C1 segment of cervical spinal cord (tissue), 14 donors: ENCODE measurements at places on chromosomes 3 and 15.
A peak's percentile ranks its signal among the peaks of the same experiment; 100 is the strongest.

- no peak for DNase-seq
These were observed 2.2 kb downstream of the DNAH1 start for GRCh38 chr3:52318186-52318816.

GRCh38 chr3:11539218-11539617 is 104.5 kb downstream of the VGLL4 start:
- no peak for DNase-seq

DNA sequence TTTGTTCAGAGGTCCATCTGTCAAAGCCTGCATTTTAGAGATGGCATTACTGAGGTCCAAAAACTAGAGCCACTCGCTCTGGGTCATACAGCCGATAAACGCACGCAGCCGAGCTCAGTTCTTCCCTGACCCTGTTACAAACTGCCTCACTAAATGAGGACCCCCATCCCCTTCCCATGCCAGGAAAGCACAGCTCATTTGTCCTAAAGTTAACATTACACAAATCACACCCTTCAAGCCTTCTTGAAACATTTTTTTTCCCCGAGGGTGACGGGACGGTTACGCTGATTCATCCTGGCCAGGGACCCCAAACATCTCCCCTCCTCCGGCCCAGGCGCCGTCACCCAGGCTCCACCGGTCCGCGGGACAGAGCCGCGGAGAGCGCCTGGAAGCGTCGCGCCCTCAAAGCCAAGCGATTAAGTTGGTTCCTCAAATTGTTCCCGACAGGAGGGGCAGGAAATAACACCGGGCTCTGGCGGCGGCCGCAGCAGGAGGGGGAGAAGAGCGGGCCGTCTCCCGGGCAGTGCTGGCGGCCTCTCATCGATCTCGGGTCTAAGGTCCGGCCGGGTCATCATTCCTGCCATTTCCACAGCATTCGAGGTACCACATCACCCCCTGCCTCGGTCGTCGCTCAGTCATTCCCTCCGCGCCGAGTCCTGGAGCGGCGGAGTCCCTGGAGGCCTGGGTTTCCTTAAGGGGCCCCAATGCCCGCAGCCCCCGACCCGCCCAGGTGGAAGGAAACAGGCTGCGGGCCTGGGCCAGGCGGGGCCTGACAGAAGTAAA is 619 bp upstream of the CMTM8 start:
- DNase-seq, result no peak

DNA sequence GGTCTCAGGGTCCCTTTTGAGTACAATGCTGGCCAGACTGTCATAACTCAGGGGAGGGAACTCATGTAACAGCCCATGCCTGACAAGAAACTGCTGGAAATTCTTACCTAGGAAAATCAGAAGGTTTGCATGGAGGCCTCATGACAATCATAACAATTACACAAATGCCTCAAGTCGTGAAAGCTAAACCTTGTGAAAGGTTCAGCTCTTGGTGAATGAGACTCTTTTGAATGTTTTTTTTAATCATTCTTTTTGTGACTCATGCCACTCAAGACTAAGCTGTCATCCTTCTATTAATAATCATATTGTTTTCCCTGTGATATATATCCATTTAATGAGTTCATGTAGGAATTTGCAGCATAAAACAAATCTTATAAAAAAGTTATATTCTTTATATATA is 61.4 kb upstream of the LEKR1 start:
- DNase-seq, result no peak

GRCh38 chr3:142577696-142578328 is 721 bp downstream of the ATR start:
- no peak for DNase-seq

DNA sequence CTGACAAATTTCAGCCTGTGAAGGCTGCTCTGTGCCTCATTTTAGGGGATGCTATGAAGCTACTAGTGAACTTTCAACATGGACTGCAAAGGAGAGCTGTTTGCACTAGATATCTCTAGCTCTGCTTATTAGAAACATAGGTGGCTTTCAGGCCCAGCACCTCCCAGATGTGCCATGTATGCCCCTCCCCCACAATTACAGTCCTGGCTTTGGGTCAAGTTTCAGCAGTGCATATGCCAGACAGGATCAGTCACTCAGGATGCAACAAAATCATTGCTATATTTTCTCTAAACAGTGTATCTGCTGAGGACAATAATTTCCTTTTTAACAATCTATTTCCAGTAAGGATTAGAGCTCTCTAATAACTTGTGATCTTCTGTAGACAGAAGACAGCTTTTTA is 178.8 kb upstream of the STAC start:
- no peak for DNase-seq

- DNase-seq, result no peak
These were observed 67.9 kb downstream of the CRTC3 start for GRCh38 chr15:90597577-90597976.

GRCh38 chr15:101326462-101327146 is 31.6 kb upstream of the SNRPA1 start:
- peak; percentile 10 for DNase-seq

- no peak for DNase-seq
These were observed 28.1 kb upstream of the CORO2B start for GRCh38 chr15:68550498-68551295.

DNA sequence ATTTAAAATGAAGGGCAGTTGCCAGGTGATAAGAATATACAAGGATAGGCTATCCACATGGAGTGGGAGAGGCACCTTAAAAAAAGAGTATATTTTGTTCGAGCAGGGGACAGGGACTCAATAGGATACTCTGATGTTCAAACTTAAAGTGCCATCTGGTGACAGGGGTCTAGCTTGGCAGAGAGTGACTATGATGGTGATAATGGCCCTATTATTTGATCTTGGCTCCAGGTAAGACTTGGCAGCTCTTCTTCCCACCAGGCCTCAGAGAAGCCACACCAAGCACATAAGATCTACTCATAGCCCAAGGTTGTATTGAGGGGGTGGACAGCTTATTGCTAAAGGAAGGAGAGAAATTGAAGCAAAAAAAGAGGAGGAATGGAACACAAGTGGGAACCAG is 109.0 kb upstream of the MANF start:
- no peak for DNase-seq

DNA sequence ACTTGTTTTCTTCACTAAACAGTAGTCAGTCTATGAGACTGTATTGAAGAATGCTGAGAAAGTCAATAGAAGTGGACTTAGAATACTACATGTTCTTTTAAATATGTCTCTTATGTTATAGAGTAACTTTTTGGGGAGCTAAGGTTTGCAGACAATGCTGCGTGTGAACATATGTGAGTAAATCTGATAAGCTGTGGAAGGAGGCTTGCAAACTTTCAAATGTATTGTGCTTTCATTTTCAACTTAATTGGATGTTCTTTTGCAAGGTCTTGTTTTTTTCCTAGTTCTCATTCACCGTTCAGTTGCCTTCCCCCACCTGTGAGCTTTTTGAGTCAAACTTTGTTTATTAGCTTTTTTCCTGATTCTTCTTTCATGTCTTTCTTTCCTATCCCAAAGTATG is 176.2 kb downstream of the LPP start:
- no peak for DNase-seq

DNA sequence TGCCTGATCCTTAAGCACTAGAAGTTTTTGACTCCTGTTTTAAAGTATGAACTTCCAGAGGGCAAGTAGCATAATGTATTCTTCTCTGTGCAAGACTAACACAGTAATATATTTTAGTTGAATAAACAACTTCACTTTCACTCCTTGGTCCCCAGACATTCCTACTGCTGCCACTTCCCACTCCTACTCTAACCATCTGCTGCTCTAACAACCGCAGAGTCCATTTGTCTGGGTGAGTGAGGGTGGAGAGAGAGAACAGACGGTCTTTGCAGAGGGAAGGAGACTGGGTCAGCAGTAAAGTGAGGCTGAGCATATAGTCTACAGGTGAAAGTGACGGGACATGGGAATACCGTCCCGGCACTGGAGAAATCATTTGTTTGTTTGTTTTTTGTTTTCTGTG is 301.0 kb upstream of the SLCO3A1 start:
- no peak for DNase-seq

- DNase-seq, result no peak
These were observed 144.3 kb upstream of the MRPS22 start for GRCh38 chr3:139199421-139200010.

DNA sequence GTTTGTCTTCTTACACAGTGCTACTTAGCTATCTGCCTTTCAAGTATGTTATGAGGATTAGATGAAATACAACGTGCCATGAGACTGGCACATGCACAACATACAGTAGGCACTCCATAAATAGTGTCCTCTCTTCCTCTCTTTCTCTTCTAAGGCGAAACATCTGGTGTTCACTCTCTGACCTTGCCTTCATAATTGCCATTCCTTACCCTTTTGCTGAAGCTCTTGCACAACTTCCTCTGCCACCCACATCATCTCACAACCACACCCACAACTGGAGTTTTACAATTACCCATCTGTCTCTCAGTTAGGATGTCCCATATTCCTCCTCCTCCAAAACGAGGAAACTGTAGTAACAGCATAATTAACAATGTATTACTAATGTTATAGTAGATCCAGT is 26.4 kb upstream of the ACP3 start:
- DNase-seq, result no peak

DNA sequence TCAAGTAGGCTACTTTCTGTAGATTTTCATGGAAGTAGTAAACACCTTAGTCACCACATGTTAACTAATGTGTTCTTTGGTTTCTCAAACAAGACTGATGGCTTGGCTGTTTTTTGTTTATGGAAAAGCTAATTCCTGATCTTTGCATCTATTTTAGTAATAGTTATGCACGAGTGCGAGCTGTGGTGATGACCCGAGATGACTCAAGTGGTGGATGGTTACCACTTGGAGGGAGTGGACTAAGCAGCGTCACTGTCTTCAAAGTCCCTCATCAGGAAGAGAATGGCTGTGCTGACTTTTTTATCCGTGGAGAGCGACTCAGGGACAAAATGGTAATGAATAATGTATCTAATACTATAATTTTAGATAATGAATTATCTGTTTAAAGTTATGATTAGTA is 46.6 kb downstream of the SPRED1 start:
- DNase-seq, result no peak

GRCh38 chr3:21544076-21544462 is 206.9 kb downstream of the ZNF385D start:
- no peak for DNase-seq

- no peak for DNase-seq
These were observed 198.0 kb downstream of the THRB start for GRCh38 chr3:24296441-24297205.

DNA sequence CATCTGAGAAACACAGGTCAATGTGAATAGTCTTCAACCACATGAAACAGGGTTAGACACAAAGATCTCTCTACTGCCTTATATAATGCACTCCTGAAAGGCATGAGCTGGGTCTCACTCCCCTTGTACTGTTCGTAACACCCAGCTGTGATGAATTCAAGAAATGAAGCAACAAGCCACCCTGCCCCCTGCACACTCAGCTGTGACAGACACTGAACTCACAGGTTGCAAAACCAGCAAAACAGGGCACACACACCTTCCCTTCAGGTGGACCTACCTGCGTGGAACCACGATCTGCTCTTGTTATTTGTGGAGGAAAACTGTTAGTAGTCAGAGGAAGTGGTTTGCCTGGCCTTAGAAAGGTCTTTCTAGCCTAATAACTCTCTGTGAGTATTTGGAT is 64.5 kb downstream of the CERS3 start:
- DNase-seq, result no peak

- no peak for DNase-seq
These were observed 7.7 kb upstream of the AADACL2 start for GRCh38 chr3:151726016-151726415.

DNA sequence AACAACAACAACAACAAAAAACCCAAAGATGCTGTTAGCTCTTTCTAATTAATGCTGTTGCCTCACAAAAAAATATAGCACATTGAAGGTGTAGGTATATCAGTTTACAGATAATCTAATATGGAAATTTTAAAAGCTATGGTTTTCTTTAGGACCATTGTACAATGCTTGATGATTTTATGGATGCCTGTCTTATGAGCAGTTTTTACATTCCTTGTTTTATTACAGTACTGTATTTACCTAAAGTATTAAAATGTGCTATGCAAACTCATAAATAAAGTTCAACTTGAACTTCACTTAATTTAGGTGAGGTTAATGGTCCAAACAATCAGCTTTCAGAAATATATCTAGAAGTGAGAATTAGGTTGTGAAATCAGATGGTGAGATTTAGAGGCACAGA is 212.2 kb upstream of the GOLIM4 start:
- DNase-seq, result no peak

DNA sequence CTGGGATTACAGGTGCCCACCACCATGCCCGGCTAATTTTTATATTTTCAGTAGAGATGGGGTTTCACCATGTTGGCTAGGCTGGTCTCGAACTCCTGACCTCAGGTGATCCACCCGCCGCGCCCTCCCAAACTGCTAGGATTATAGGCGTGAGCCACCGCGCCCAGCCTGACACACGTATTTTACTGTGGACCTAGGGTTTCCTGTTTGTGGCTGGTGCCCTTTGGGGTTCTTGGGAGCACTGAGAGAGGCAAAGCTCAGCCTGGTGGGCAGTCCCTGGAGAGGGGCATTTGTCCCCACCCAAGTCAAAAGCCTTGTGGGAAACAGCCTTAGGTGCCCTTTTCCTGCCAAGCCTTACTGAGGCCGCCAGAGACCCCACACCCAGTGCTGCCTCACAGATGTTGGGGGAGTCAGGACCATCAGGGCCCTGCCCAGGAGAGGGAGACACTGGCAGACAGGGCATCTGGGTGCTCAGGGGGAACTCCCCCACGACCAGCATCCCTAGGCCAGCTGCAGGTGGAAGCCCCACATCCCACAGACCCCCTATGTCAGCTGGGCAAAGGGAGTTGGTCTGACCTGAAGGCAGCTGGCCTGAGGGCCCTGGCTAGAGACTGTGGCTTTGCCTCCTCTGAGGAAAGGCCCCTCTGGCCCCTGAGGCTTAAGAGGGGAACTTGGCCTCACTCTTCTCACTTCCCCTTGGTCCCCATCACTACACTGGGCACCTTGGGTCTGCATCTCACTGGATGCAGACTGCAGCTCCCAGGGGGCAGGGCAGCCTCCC is 35.1 kb downstream of the DNAH1 start:
- no peak for DNase-seq

DNA sequence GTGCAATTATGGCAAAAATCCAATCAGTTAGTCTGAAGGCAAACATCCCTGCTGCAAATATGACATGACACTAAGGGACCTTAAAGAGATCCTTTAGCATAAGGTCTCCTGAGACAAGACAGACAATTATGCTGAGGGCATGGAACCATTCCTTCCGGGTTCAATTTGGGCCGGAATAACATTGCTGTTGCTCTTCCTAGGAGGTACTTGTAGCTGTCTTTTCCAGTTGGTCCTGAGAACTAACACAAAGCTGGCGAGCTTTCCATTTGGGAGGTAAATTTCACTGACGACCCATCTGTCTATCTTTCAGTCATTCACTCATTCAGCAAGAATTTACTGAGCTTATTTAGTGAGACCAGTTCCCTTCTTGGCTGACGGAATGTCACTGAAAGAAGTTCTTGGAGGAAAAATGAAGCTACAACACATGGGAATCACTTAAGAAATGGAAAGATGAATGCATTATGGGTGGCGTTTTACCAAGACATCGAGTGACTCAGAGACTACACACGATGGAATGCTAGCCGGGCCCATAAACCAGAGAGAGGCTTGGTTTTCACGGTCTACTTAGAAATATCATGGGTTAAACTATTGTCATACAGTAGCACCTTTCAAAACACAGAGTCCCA is 215.5 kb downstream of the PDZRN3 start:
- DNase-seq, result no peak
